ENCODE measurements at places on chromosomes 1 and 21. TPM values are rescaled to one million over a fixed set of nuclear protein-coding genes. Genes with fewer than 3 reads are reported as not detected.

CPLANE2 gene
- 6.5 TPM for polyA plus RNA-seq

DNA sequence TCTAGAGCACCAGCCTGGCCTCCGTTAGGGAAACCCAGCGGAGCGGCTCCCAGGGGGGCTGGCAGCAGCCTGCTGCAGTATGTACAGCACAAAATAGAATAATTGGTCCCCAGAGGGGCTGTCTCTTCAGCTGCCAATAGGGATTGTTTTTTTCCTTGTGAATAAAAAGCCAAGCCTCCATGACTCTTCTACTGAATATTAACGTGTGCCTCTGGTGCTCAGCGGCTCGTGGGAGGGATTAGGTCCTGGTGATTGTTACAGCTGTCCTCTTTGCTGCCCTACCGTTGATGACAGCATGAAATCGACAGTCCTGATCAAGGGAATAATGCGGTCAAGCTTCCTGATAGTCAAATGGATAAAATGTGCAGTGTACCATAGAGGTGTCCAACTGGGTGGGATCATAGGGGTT is 190.7 kb upstream of the RUNX1 start:
- H3K27ac ChIP-seq, result no peak overlapping the region
- DNase-seq, result peak; percentile 25
- H3K4me3 ChIP-seq, result no peak overlapping the region
- H3K27me3 ChIP-seq, result no peaks in the 10 kb centered on the region
- no peaks in the 10 kb centered on the region for H3K4me1 ChIP-seq
- no peaks in the 10 kb centered on the region for H3K36me3 ChIP-seq

GRCh38 chr21:43341378-43342161 is 85.4 kb downstream of the SIK1 start:
- no peaks in the 10 kb centered on the region for H3K27me3 ChIP-seq
- H3K4me1 ChIP-seq, result no peaks in the 10 kb centered on the region
- DNase-seq, result no peak
- no peaks in the 10 kb centered on the region for H3K36me3 ChIP-seq
- no peak overlapping the region for H3K27ac ChIP-seq

GRCh38 chr1:34419663-34420136 is 243.0 kb downstream of the C1orf94 start:
- no peaks in the 10 kb centered on the region for H3K27me3 ChIP-seq
- no peak overlapping the region for H3K27ac ChIP-seq
- no peak overlapping the region for H3K4me3 ChIP-seq
- H3K36me3 ChIP-seq, result no peaks in the 10 kb centered on the region

Measured in SK-N-SH (cell line).